NCI-H187 (cell line): ENCODE measurements at places on chromosomes 3 and 15.

GRCh38 chr15:78977591-78978347 lies 32.9 kb upstream of the CTSH start:
- no peak for DNase-seq

GRCh38 chr15:58260205-58260724 lies 122.1 kb downstream of the AQP9 start:
- DNase-seq = no peak

- DNase-seq = no peak
Measured at GRCh38 chr3:184314700-184315542, 515 bp downstream of the EIF4G1 start.

- DNase-seq = no peak
Measured at GRCh38 chr3:17151598-17152373, 267.0 kb downstream of the PLCL2 start.

- DNase-seq = no peak
Measured at GRCh38 chr3:126649556-126650092, 5.3 kb downstream of the TXNRD3 start.

- DNase-seq = no peak
Measured at GRCh38 chr15:48602358-48603122, 43.0 kb downstream of the FBN1 start.

GRCh38 chr15:95024351-95024750 lies 793.0 kb downstream of the MCTP2 start:
- no peak for DNase-seq

GRCh38 chr15:90340345-90340744 lies 11.7 kb upstream of the ZNF774 start:
- DNase-seq = peak; percentile 9

DNA sequence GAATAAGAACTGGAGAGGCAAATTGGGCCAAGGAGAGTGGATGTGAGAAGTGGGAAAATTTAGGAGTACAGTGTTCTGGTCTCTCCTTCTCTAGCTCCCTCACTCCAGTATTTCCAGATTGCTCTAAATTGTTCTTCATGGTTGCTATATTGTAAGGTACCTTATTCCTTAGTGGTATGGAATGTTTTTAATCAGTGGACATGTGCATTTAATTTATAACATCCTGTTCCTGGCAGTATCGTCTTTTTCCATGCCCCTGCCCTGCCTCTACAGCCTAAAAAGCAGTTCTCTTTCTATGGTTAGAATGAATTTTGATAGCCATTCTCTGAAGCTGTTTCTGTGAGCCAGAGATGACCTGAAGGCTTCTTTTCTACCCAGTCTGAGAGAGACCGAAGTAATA lies 180.5 kb downstream of the TCF12 start:
- no peak for DNase-seq

DNA sequence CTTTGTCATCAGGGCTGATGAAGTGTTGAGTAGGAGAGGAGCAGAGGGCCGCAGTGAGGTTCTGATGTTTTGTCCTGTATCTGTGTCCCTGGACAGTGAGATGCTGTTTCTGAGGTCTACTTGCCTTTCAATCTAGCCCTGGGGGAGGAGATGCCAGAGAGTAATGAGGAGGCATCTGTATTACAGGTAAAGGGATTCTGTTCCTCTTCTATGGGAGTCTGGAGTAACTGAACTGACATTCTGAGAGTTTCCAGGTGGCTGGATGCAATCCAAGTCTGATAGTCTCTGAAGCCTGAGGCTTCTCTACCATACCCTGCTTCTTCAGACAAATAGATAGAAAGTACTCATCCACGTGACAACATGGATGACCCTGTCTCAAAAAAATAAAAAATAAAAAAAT lies 60.9 kb downstream of the IL12A start:
- DNase-seq = no peak

DNA sequence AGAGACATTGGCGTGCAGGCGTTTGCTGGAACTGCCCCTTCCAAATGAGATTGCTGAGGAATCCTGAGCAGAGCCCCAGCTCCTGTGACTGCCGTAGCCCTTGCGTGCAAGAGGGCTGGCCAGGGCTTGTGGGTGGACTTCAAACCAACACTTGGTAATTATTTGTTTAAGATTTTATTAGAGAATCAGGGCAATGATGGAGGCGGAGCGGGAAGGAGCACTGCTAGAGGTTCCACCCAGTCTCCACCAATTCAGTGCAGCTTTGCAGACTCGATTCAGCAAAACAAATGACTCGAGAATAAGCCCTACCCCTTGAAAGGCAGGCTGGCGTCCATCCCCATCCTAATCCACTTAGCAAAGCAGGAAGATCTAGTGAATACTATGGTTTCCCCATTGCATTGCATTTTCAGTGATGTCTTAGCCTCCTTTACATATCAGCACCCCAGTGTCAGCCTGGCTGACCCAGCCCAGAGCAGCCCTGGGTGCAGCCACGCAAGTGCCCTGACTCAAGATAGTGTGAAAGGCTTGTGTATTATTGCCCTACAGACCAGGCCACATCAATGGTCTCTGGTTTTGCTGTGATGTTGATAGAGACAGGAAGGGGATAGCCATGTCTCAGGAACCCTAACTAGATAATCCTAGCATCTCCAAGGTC lies 26.0 kb downstream of the GLDN start:
- DNase-seq = no peak

GRCh38 chr3:104974316-104974715 lies 392.4 kb upstream of the ALCAM start:
- no peak for DNase-seq

- no peak for DNase-seq
Measured at GRCh38 chr3:96027718-96028117, 786.7 kb upstream of the EPHA6 start.

DNA sequence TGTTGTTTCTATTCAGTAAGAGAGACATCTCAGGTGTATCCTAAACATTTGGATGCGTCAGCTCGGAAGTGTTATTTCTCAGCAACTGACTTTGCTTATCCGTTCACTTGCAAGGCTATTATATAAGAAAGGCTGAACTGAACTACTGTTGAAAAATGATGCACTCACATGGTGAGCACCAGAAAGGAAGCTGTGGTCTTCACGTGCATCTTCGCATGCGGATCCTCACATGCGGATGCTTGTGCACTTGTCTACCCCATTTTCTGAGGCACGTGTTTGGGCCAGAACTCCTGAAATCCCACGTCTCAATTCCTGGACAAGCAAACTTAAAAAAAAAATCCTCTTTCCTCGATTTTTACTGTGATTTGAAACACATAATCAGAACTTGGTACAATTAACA lies 63.2 kb downstream of the PDZRN3 start:
- DNase-seq = no peak

DNA sequence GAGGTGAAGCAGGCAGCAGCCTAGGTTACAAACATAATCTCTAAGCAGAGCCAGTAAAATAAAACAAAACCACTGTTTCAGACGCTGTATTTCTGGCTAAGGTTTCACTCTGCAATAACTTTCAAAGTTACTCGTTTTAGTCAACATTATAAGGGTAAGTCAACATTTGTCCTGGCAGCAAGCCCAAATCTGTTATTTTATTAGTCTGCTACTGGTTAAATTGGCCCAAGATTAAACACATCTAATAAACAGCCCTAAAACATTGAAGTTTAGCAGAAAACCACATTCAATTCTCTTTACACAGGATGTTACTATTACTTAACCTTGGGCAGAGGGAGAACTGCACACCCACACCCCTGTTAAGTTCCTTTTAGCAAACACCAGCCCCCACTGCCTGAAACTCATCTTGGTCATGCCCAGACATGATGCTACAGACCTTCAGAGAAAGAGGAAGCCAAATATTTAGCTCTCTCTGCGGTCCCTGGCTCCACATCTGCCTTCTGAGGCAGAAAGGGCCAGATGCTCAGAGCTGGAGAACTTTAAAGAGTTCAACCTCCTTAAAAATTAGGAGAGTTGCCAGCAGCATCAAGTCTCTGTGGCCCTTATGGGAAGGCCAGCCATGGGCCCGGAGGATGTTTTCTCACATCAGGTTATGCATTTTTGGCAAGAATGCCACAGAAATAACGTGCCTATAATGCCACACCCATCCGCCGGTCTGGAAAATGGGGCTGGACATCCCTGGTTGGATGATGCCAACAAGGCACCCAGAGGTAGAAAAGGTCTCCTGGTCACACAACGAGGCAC lies 17.9 kb downstream of the ARHGEF3 start:
- DNase-seq = no peak

GRCh38 chr3:128922804-128923459 lies 43.5 kb downstream of the ACAD9 start:
- no peak for DNase-seq

DNA sequence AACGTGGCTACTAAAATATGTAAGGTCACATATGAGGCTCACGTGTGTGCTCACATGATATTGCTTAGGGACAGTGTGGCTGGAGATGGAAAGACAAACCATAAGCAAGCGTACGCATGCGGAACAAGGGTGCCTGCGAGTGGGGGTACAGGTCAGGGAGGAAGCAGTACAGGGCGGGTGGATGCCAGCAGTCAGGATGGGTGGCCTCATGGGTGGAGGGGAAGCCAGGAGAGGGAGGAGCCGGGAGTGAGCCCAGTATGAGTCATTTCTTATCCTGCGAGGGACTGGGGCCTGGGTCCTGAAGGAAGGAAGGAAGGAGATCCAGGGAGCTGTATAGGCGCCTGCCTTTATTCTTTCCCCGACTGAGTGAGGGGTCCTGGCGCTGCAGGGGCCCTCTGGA lies 42.0 kb upstream of the CGNL1 start:
- no peak for DNase-seq

GRCh38 chr15:69074843-69075224 lies 60.3 kb downstream of the NOX5 start:
- no peak for DNase-seq

DNA sequence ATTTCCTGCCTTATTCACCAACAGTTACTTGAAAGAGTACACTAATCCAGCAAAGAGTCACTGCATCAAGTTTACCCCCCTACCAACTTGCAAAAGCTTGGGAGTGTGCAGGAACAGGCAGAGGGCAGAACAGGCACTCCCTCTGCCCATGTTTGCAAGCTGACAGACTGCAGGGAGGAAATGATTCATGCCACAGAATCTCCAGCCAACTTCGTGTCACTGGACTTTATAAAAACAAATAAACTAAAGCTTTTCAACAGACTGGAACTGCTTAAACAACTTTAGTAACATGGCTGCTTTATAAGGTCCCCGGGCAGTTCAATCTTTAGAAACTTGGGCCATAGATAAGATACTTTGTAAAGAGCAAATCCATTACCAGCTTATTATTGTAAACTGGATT lies 129.5 kb downstream of the THRB start:
- DNase-seq = no peak

DNA sequence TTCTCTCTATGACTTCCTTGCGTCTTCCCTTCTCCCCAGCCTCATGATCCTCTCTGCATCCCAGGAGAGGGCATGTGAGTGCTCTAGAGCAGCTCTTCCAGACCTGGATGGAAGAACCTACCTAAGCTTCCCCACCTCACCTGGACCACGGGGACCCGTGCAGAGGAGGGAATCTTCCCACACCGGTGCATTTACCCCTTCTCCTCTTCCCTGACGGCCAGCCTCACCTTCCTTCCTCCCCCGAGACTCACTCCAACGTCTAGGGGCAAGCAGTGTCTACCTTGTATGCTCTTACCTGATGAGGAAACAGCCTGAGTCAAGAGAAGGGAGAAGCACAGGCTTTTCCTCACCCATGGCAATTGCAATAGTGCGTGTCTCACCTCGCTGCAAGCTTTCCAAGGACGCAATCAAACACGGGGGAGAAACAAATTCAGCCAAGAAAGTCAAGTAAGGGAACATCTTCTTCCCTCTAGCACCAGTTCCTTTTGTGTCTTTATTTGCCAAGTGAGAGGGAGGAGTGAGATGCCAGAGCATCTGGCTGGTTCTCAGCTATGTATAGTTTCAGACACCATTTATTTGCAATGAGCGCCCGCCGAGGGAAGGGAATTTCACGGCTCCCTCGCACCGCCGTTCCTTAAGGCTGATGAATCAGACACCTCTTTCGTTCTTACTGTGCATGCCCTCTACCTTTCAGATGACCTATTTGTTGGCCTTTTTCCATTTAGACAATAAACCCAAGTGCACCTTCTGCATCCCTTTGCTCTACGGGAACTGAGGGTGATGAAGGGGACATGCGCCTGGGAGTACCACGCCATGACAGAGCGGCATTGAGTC lies 1.8 kb upstream of the CCR9 start:
- DNase-seq = no peak

DNA sequence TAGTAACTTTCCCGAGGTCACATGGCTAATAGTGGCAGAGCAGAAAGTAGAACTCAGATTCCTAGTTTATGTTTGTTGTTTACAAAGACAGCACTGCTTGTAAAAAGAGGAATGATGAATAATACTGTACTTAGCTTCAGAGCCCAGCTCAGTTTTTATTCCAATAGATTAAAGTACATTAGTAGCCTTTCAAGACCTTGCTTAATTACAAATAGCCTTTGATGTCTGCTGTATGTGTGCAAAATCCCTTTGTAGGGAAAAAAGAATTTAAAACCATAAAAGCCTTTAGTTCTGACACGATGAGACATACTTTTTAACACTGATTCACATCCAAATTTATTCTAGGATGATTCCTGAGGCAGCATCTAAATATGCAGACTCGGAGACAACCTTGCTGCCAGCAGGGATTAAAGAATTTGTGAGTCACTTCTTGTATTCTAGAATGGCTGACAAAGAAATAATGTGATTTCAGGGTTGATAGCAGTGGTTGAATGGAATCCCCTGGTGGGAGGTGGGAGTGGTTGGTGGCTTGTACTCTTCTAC lies 324.2 kb upstream of the TGFBR2 start:
- no peak for DNase-seq

DNA sequence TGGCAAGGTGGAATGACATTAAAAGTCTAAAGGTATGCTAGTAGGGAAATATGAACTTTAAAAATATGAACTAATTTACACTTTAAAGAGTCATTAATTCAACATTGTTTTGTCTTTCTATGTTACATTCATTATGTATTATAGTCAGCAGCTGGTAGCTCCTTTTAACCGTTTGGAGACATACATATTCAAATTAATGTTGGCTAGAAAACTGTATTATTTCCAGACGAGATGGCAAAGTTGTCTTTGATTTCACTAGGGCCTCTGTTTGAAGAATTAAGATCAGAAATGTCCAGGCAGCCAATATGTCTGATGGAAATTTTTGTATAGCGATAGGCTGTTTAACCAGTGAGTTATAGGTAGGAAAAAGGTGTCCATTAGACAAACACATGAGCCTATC lies 817.6 kb downstream of the GRM7 start:
- no peak for DNase-seq

DNA sequence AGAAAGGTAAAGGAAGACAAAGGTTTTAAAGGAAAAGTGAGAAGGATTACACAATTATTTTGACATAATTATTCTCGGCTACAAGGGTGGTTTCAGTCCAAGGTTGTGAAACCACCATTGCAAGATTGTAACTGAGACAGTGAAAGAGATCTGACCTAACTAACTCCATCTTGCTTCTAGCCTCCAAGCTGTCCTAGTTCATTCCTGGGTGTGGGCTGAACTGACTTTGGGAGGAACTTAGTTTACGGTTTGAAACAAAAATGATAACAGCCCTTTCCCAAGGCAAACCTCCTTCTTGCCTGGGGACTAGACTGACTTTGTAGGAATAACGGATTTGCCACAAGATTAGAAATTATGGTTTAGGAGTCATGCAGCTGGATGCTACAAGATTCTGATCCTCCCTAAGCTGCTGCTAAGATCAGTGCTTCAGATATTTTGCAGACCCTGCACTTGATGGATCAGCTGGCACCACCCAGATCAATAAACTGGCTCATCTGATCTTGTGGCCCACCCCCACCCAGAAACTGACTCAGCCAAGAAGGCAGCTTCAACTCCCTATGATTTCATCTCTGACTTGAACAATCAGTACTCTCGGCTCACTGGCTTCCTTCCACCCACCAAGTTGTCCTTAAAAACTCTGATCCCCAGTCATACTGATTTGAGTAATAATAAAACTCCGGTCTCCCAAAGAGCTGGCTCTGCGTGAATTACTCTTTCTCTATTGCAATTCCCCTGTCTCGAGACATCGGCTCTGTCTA lies 57.7 kb upstream of the AADACL2 start:
- DNase-seq = no peak
